Thoracic aorta endothelial cell (primary cell): ENCODE measurements at places on chromosomes 3 and 15. TPM values are rescaled to one million over a fixed set of nuclear protein-coding genes. Genes with fewer than 3 reads are reported as not detected.

The PATL2 gene
- total RNA-seq: 0.13 and 0.22 TPM in 2 replicates

The ZBTB20 gene
- total RNA-seq: 14.4 and 21.8 TPM in 2 replicates

The SLC28A1 gene
- total RNA-seq: not detected in 2 replicates

The CSTA gene
- total RNA-seq: not detected in 2 replicates

The TMCO5A gene
- total RNA-seq: not detected in 2 replicates

The PP2D1 gene
- total RNA-seq: not detected in 2 replicates

The POC1A gene
- 8.0 and 12.6 TPM in 2 replicates for total RNA-seq

The SCN11A gene
- total RNA-seq: 0.14 and 0.27 TPM in 2 replicates

The SAXO2 gene
- total RNA-seq: 0.22 and 0.40 TPM in 2 replicates

The DUOXA1 gene
- total RNA-seq: not detected in 2 replicates

The CASR gene
- total RNA-seq: not detected in 2 replicates

The FAM227B gene
- total RNA-seq: 4.8 and 5.7 TPM in 2 replicates

The DNAH12 gene
- total RNA-seq: under 0.01 and 0.14 TPM in 2 replicates

The PSTPIP1 gene
- 0.36 and 1.9 TPM in 2 replicates for total RNA-seq

The FOXB1 gene
- not detected in 2 replicates for total RNA-seq

The FBXO40 gene
- not detected in 2 replicates for total RNA-seq

The ITGA11 gene
- 0.14 and 1.2 TPM in 2 replicates for total RNA-seq

The MEGF11 gene
- total RNA-seq: under 0.01 TPM in 1 of 2 replicates, not detected in the other

The SEMA3B gene
- 0.40 and 0.79 TPM in 2 replicates for total RNA-seq

The INO80 gene
- 31.9 and 32.8 TPM in 2 replicates for total RNA-seq

The HCN4 gene
- total RNA-seq: not detected in 2 replicates

The NOP10 gene
- total RNA-seq: 205 and 280 TPM in 2 replicates

The CLDN1 gene
- total RNA-seq: 0.07 and 0.27 TPM in 2 replicates

The CX3CR1 gene
- total RNA-seq: not detected in 2 replicates

The PLA2G4D gene
- not detected in 2 replicates for total RNA-seq

The GPD1L gene
- 20.9 and 24.6 TPM in 2 replicates for total RNA-seq

The GOLGA8J gene
- total RNA-seq: not detected in 2 replicates

The UACA gene
- total RNA-seq: 122 and 136 TPM in 2 replicates

The THBS1 gene
- 5,331 and 6,138 TPM in 2 replicates for total RNA-seq

The SEMA6D gene
- 10.0 and 12.4 TPM in 2 replicates for total RNA-seq

The ATRIP gene
- 13.1 and 13.6 TPM in 2 replicates for total RNA-seq

The ROBO1 gene
- total RNA-seq: 13.3 and 20.9 TPM in 2 replicates

The NCEH1 gene
- 40.6 and 42.6 TPM in 2 replicates for total RNA-seq

The RPL39L gene
- 23.8 and 28.9 TPM in 2 replicates for total RNA-seq

The THSD4 gene
- 19.3 and 26.1 TPM in 2 replicates for total RNA-seq
